ENCODE measurements at places on chromosomes 13 and 19.

DNA sequence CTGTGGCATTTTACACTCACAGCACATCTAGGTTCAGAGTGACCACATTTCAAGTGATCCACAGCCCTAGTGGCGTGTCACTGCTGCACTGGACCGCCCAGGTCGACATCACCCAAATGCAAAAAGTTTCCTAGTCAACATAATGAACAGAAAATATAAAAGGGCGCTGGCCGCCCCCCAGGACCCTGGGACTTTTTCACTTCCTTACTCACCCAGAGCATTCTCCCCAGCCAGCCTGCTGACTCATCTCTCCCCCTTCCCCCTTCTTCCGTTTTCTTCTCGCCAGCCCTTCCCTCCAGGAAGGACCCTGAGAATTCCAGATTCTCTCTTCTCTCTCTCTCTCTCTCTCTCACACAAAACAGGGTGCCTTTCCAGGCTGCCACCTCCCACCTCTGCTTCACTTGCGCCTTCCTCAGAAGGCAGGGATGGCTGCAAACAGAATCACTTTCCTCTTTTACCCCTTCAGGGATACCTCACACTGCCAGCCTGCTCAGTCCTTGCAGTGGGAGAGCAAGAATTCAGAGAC is 21.0 kb upstream of the GRWD1 start:
- peak; percentile 55 for DNase-seq

DNA sequence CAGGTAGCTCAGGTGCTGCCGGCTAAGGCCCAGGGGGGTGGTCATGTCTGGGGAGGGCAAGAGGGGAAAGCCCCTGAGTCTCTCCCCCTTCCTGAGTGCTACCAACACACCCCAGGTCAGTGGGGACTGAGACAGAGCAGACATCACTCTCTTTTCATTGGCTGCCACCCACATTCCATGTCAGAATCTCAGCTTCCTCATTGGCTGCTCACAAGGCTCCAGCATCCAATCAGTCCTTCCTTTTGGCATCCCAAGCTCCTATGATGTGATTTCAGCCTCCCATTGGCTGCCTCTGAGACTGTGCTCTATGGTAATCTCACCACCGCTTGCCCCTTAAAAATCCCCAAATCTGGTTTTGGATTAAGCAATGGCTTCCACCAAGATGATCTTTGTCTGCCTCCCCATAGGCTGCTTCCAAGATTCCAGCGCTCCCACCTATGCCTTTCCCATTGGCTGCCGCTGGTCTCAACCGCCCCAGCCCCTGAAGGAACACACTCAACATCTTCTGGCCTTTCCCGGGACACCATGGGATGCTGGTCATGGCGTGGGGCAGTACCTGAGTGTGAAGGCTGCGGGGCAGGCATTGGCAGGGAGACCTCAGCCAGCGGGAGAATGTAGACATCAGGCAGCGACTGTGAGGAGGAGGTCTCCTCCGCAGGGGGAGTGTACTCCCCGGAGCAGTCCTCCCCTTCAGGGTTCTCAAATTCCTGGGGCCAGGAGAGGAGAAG is 2.0 kb downstream of the LMTK3 start:
- peak; percentile 23 for DNase-seq

- DNase-seq: no peak
Measured at GRCh38 chr13:36258831-36259230, 38.8 kb downstream of the CCDC169 start.

DNA sequence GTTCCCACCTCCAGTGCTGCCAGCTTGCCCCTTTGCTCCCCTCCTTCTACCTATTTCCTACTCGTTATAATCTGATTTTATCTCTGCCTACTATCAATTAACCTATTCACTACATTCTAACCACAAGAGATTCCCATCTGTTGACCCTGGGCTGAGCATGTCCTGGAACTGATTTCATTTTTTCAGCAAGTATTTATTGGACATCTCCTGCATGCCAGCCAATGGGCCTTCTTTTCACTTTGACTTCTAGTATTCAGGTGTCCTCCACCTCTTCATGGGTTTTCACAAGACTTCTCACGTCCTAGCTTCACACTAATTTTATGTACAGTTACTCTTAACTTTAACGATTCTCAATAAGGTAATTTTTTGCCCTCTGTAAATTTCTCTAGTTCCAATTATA is 282.7 kb upstream of the KLHL1 start:
- DNase-seq: no peak

GRCh38 chr19:50281491-50281890 is 47.7 kb downstream of the KCNC3 start:
- no peak for DNase-seq

DNA sequence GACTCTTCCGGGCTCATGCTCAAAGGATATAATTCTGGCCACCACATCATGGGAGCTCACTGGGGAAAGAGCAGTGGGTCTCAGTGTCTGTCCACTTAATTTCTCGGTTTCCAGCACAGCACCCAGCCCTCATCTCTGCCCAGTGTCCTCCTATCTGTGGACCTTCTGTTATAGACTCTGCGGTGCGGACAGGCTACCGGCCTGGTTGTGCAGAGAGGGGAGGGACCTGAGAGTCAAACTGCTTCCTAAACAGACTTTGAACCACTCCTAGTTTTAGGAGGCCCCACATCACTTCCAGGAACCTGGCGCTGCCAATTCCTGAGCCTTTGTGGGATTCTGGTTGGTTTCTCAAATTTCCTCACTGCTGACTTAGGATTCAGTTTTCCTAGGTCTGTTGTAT is 59.8 kb upstream of the MED4 start:
- no peak for DNase-seq

DNA sequence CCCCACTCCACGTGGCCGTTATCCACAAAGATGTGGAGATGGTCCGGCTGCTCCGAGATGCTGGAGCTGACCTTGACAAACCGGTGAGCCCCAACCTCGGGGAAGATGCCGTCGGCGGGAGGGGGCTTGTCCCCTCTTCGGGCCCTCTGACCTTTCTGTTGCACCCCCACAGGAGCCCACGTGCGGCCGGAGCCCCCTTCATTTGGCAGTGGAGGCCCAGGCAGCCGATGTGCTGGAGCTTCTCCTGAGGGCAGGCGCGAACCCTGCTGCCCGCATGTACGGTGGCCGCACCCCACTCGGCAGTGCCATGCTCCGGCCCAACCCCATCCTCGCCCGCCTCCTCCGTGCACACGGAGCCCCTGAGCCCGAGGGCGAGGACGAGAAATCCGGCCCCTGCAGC is 4.8 kb downstream of the CCER2 start:
- DNase-seq: no peak

- no peak for DNase-seq
Measured at GRCh38 chr19:49398001-49398615, 10.1 kb downstream of the KASH5 start.

DNA sequence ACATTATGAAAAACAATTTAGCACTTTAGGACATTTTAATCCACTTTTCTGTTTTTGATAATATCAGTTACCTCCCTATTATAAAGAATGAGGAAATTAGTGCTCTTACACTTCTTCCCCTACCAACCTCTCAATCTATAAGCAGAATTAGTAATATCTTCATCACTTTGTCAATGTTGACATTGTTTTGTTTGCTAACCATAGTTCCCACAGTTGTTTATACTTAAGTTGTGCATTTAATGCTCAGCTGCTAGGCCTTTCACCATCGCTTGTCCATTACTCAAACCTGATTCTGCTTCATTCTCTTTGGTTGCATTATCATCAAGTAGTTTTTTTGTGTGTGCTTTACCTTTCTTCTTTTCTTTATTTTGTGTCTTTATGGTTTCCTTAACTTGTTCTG is 132.1 kb downstream of the CDK8 start:
- no peak for DNase-seq

DNA sequence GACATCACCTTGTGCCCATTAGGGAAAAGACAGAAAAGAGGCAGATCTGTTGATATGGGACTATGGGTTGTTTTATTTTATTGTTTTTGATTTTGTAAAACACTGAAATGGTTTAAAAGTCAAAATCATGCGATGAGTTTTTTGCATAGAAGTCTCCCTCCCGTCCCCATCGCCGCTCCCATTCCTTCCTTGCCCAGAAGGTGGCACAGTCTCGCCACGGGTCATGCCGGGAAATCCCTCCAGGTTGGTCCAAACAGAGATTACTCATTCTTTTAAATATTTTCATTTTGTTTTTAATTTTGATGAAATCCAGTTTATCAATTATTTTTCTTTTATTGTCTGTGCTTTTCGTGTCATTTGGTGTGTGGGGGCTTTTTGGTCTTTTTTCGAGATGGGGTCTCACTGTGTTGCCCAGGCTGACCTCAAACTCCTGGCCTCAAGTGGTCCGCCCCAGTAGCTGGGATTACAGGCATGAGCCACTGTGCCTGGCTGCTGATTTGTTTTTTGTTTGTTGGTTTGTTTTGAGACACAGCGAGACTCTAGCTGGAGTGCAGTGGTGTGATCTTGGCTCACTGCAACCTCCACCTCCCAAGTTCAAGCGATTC is 9.2 kb downstream of the PGPEP1 start:
- DNase-seq: peak; percentile 86

GRCh38 chr19:50036908-50037307 is 11.1 kb downstream of the ZNF473 start:
- DNase-seq: no peak

GRCh38 chr19:45059258-45059965 is 16.9 kb downstream of the ZNF296 start:
- DNase-seq: peak; percentile 96

Measured in inflammatory macrophage treated with lipopolysaccharide for 1 hour (primary cell).